NCI-H1930 (cell line): ENCODE measurements at places on chromosomes 1 and 21.

- no peak for DNase-seq
Measured at GRCh38 chr1:165853528-165854075, 26.2 kb downstream of the UCK2 start.

DNA sequence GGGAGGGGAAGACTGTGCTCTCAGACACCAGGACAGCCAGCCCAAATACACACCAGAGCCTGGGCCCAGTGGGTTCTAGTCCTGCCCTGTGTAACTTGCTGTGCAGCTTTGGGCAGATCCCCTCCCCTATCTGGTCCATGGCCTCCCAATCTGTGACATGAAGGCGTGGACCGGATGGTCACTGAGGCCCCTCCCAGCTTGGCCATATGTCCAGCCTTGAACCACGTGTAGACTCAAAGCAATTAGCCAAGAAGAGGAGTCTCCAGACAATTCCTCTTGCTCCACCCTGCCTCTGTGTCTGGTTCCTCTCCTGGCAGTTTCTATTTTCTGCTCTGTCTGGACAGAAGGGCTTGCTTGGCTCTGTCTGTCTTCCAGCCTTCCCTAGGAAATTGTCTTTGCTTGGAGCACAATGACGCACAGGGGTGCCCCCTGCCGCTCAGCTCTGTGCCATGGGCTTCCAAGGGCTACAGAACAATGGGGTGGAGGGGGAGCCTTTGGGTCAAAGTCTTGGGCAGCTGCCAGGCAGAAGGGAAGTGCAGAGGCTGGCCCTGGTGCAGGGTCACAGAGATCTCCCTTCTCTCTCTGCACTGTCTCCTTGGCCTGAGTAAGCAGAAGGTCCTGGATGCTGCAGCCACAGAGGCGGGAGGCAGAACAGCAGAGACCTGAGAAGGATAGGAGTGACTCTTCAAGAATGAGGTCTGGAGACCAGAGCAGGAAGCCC is 66.1 kb downstream of the TENT5C start:
- no peak for DNase-seq

GRCh38 chr21:41801321-41802197 is 34.7 kb upstream of the RIPK4 start:
- DNase-seq, result no peak

DNA sequence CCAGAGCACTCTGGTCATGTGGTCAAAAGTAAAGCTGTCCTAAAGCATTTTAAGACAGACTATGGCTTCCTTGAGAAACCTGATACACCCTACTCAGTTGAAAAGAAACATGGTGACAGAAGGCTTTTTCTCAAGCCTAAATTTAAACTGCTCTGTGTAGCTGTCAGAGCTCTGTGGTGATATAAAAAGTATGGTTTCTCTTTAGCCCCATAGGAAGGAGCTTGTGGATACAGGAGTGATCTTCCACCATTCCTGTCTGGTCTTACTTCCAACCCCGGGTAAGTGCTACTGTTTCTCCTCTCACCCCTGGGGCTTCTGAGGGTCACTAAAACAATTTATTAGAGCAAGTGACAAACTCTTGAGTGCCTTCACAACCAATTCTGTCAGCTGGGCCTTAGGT is 8.5 kb downstream of the TP53BP2 start:
- DNase-seq, result no peak

GRCh38 chr1:111802110-111802509 is 46.4 kb downstream of the DDX20 start:
- no peak for DNase-seq

DNA sequence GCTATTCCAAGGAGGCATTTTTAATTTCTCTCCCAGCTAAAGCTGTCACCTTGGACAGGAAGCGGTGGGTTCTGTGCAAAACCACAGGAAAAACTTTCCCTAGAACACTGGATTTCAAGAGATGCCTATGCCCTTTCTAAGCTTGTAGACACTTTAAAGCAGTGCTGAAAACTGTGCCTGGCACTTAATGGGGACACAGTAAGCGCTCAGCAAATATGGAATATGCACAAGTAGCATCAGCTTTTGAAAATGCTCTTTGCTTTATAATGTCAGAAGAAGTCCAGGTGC is 50.9 kb upstream of the TARBP1 start:
- DNase-seq, result no peak

- DNase-seq, result no peak
Measured at GRCh38 chr1:159199901-159200300, 4.8 kb upstream of the ACKR1 start.

- DNase-seq, result no peak
Measured at GRCh38 chr1:30677471-30677870, 45.9 kb downstream of the MATN1 start.

GRCh38 chr1:220516014-220516721 is 11.8 kb upstream of the MARK1 start:
- DNase-seq, result no peak

GRCh38 chr1:8987881-8988617 is 38.2 kb downstream of the SLC2A7 start:
- DNase-seq, result no peak

GRCh38 chr1:82565546-82565945 is 764.8 kb downstream of the ADGRL2 start:
- DNase-seq, result no peak

GRCh38 chr1:54816130-54816529 is 15.0 kb upstream of the TTC22 start:
- DNase-seq, result no peak

GRCh38 chr1:180540697-180541594 is 17.8 kb upstream of the OVAAL start:
- no peak for DNase-seq

DNA sequence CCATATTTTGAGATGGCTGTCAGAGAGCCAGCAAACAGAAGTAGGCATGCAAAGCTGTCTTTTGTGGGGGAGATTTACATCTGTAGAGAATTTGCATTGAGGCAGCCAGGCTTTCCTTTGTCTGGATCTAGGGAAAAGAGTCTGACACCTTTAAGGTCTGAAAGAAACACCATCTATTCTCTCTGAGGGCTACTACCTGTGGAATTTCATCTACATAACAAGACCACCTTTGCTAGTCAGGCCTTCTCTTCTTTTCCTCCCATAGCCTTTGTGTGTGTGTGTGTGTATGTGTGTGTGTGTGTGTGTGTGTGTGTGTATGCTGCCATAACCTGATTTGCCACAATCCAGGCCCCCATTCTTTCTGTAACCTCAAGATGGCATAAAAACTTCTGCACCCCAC is 28.4 kb upstream of the DMRTB1 start:
- DNase-seq, result no peak

DNA sequence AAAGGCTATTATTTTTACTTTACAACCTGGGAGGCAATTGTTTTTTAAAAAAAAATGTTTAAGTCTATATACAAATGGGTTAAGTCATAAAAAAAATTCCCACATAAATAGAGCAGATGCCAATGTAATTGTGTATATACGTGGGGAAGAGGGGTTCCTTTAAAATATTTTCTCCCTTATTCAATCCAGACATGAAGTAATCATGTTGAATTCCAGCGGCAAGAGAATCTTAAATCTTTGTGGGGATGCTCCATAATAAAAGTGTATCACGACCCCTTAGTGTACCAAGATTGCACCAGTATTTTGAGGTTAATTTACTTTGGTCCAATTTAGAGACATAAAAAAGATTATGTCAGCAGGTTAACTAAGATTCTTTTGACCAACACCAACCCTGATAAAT is 62.1 kb downstream of the ARID4B start:
- DNase-seq, result no peak

GRCh38 chr1:153494976-153495535 is 34.6 kb upstream of the S100A7 start:
- DNase-seq, result peak; percentile 65

DNA sequence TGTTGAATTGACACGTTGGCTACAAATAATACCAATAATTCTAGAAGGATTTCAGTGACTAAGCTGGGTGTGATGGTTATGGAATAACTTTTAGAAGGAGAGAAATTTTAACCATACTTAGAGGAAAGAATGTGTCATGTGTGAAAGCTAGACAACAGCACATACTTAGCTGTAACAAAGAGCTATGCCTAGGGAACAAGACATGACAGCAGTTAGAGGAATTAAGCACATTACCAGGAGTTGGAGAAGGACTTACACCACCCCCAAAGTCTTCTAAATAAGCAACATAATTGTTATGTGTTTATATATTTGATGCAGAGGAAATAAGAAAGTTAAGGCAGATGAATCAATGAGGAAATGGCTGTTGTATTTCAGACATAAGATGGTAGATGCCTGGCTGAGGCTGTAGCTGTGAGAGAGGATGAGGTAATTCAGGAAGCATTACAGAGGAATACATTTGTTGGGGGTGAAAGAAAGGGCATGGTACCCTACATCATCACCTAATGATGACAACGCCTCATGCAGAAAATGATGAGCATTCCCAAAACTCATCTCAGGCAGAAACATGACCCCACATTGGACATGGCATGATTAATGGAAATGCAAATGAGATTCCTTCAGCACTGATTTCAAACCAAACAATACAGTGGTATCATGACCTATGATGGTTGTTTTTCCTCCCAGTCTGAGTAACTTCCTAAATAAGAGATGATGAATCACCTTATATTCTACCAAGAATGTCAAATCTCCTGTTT is 211.5 kb downstream of the LHX8 start:
- no peak for DNase-seq

DNA sequence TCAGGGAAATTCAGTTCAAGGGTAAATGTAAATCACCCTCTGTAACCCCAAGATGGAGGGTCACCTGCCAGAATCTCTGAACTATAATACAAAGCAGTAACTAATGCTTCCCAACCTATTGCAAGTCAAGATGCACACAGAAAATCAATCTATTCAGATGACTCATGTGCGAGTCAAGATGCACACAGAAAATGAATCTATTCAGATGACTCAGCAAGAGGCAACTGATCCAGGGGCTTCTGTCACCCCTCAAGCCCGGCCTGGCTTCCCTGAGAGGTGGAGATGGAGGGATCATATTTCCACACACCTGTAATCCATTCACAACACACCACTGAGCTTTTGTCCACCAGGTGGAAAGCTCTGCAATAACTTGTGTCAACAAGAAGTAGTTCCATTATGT is 17.4 kb upstream of the HIVEP3 start:
- DNase-seq, result no peak
